NCI-H774 (cell line): ENCODE measurements at places on chromosomes 1 and 21.
A peak's percentile ranks its signal among the peaks of the same experiment; 100 is the strongest.

DNA sequence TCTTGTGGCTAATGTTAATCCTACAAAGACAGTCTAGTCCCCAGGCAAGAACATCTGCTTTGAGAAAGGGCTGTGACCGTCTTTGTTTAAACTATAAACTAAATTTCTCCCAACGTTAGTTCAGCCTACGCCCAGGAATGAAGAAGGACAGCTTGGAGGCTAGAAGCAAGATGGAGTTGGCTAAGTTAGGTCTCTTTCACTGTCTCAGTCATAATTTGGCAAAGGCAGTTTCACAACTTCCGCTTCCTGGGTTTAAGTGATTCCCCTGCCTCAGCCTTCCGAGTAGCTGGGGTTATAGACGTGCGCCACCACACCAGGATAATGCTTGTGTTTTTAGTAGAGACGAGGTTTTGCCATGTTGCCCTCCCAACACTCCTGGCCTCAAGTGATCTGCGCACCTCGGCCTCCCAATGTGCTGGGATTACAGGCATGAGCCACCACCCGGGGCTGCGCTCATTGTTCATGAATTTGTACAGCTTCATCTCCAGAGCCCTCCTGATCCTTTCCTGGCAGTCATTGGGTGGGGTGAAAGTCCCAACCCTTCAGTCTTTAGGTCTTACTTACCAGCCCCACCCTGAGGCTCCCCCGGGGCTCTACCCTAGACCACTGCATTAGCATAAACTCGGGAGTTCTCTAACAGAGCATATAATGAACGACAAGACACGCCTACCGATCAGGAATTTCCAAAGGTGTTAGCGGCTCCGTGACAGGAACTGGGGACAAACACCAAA is 4.9 kb upstream of the MASP2 start:
- DNase-seq, result no peak

- no peak for DNase-seq
Observed at GRCh38 chr1:241181471-241181870, 175.5 kb downstream of the RGS7 start.

DNA sequence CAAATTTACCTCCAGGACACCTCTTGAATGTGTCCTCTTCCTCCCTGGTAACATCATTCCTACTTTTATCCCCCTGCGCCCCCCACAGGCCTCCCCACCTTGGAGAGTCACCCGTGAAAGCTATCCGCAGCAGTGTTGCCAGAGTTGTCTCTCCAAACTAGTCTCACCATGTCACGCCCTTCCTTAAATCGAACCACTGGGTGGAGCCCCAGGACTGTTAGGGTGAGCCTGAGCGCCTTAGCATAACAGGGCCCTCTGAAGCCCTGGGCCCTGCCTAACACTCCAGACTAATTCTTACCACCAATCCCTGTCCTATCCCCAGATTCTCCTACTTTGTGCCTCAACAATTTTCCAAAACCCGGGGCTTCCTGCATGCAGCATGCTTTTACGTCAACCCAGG is 35.0 kb downstream of the HSD3B2 start:
- DNase-seq, result no peak

DNA sequence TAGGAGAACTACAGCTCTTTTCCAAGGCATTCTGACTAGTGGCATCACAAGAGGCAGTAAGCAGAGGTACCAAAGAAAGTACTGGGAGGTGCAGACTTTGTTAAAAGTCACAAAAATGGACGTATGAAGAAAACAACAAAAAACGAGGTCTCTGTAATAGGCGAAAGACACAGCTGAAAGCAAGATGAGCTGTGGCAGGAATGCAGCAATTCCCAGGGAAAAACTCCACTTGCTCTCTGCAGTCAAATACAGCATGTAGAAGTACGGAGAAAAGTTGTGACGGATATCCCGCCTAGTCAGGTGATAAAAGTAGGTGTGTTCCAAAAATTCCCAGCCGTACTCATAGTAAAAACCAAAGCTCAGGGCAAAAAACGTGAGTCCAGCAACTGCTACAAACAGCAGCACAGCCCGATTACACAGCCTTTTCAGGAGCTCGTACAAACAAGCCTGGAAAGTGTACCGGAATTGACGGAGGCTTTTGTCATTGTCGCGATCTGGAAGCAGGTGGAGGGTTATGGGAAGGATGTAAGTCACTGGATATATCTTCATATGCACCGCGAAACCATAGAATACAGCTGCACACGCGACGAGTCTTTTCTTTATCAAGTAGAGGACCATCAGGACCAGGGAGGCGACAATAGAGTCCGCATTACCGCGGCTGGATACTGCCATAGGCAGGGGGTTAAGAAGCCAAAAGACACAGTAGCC is 979 bp downstream of the PIGM start:
- no peak for DNase-seq

- DNase-seq, result no peak
Observed at GRCh38 chr1:198283222-198283621, 126.4 kb downstream of the NEK7 start.

DNA sequence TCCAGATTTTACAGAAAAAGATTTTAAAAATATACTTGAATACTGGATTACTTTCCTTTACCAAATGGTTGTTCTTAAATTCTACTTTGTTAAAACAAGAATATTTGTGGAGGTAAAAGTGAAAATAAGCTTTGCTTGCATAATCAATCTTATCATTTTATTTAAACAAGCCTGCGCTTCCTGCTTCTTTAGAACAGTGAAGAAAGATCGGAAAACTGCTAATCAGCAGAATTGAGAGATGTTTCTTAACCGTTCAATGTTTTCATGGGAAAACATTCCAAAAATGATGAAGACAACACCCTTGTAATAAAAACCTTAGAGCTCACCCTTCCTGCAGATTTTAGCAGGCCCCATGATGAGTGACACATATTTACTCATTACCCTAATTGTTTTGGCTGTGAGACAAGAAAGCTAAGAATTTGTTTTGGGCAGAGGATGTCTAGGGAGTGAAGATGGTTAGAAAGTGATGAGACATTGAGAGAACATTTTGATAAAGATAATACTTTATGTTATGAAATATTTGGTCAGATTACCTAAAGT is 72.6 kb downstream of the TPR start:
- no peak for DNase-seq

- DNase-seq, result peak; percentile 26
Observed at GRCh38 chr1:159790237-159790917, 9.6 kb downstream of the DUSP23 start.

DNA sequence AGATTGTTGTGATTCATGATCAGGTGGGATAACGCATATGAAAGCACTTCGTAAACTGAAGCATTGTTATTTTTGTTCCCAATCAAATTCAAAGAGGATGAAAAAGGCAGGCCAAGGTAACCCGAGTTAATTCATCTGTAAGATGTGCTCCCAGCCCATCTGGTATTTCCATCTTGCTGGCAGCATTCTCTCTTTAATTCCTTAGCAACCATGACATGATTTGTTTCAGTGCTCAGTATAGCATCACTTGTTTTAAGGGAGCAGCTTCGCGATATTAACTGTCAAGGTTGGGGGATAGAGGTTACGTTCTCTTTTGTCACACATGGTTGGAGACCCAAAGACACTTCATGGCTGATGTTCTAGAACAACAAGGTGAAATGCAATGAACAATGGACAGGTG is 6.4 kb downstream of the TSPAN2 start:
- DNase-seq, result no peak

GRCh38 chr1:41516168-41517061 is 31.9 kb upstream of the EDN2 start:
- peak; percentile 91 for DNase-seq

DNA sequence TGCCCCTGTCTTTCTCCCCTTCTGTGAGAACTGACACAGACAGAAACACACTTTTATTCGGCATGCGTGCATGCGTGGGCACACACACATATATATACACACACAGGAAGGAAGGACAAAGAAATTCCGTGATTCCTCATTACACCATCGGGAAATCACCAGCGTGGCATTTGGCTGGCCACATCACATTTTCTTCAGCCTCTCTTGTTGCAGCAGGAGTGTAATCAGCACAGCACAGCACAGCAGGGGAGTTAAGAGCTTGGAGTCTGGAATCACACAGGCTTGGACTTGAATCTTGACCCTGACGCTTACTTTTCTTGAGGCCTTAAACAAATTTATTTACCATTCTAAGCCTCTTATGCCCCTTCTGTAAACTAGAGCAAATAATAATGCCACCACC is 45.3 kb upstream of the EPHA8 start:
- DNase-seq, result no peak

GRCh38 chr1:86489242-86489878 is 20.6 kb downstream of the CLCA1 start:
- no peak for DNase-seq

- no peak for DNase-seq
Observed at GRCh38 chr1:17764591-17764990, 9.5 kb downstream of the ACTL8 start.

- DNase-seq, result no peak
Observed at GRCh38 chr1:202361701-202362100, 13.2 kb downstream of the PPP1R12B start.

GRCh38 chr1:12601700-12602658 is 16.0 kb downstream of the DHRS3 start:
- DNase-seq, result no peak

GRCh38 chr1:234666761-234667160 is 56.8 kb upstream of the IRF2BP2 start:
- DNase-seq, result no peak
